HL-60 (cell line): ENCODE measurements at places on chromosomes 11 and 22.

DNA sequence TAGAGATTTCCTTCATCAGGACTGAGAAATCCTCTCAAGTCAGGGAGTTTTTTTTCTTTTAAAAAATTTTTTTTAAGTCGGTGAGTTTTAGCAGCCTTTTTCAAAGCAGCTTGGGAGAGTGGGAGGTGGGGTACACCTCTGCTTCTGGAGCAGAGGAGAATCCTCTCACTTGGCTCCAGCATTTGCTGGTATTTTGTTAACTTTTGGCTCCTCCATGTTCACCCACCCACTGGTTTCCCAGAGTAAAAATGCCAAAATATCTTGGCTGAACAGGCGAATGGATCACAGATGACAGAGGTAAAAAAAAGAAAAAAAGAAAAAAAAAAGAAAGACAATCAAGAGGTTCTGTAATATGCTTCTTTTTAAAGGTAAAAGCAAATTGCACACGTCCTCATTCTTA lies 68.0 kb downstream of the GAB2 start:
- no peak for DNase-seq

GRCh38 chr11:128893578-128894285 lies 2.6 kb downstream of the KCNJ5 start:
- DNase-seq, result no peak

DNA sequence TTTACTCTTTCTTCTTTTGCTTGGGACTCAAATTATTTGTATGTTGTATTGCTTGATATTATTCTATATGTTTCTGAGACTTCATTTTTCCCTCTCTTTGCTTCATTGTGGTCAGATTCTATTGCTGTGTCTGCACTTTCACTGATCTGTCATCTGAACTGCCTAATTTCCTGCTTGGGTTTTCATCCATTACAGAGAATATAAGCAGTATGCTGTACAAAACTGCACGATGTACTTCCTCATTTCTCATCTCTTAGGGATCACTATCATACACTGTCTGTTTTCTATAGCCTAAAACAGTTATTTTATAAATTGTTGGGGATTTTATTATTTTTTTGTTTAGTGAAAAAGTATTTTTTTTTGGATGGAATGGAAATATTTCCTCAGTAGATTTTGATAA lies 736.7 kb upstream of the ANO5 start:
- DNase-seq, result no peak

DNA sequence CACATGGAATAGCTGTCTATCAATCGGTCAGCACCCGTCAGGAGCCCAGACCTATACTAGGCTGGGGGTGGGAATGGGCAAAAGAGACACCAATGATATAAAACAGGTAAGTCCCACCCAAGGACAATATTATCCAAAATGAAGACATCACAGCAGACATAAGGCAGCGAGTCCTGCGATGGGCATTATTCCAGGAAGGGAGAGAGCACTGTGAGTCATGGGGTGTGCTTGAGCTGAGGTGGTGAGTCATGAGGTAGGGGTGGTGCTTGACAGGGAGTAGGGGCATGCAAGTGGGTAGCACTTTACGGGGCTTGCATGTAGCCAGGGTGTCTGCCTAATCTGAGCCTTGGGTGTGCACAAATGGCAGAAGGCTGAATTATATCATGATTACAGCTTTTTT lies 605.0 kb upstream of the CADM1 start:
- no peak for DNase-seq

DNA sequence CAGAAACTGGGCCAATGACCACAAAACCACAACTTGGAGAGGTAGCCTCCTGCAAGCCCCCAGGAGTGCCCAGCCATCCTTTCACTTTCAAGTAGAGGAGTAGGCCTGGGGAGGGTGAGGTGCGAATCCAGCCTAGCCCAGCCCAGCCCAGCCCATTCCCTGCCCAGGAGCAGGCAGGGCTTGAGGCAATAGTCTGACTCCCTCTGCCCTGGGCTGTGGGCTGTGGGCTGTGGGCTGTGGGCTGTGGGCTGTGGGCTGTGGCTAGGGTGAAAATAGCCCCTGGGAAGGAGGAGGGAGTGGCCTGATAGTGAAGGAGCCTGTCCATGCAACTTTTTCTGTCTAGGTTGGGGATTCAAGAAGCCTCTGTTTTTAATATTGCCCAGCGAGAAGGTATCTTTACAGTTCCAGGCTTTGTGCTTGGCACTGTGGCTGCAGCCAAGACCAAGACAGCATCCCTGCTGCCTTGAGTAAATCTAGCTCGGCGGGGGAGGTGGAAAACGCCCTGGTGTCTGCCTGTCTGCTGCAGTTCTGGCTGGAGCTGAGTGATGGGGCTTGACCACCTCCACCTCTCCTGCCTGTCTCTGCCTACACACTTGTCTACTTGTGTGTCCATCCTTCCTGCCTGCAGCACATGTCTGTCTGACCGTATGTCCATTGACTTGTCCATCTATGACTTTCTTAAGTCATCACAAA lies 40.7 kb downstream of the LMO1 start:
- peak; percentile 14 for DNase-seq

DNA sequence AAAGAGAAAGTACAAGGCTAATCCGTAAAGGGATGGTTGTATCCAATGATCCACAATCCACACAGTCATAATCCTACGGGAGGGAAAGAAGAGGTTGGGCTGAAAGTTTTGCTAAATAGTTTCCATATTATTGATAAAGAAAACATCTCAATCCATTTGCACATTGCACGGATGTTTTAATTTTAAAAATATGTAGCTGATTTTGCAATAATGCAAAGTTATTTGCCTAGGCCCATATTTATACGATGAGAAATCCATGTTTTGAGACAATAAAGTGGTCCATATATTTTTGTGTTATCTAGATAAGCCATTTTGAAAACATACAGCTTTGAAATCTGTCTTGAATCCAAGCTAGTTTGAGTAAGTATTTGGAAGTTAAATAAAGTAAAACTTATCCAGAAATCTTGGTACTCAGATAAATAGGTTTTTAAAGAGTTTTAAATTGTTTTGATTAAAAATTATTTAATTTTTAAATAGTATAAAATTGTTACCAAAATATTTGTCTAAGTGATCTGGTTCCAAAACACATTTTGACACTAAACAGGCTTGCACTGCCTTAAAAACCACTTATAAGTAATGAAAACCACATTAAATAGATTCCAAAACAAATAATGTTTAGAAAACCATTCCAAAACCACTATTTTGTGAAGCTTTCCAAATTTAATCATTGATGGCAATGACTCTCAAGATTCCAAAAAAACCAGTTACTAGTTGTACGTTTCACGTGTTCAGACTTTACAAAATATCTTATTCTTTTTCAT lies 38.2 kb upstream of the PAMR1 start:
- DNase-seq, result no peak

DNA sequence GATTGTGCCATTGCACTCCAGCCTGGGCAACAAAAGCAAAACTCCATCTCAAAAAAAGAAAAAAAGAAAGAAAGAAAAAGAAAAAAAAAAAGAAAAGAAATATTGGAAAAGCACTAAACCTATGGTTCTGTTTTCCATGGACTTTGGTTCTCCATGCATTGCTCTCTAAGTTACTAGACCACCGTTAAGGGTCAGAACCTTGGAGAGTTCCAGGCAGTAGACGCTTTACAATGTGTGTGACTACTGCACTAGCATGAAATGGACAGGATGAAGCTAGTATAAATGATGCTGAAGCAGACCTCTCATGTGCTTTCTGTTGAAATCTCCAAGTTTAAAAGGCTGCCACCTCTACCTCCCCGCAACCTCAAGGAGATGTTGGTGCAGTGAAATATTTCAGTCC lies 63.5 kb downstream of the SIK2 start:
- no peak for DNase-seq

GRCh38 chr11:115848611-115849010 lies 344.4 kb upstream of the CADM1 start:
- DNase-seq, result no peak

DNA sequence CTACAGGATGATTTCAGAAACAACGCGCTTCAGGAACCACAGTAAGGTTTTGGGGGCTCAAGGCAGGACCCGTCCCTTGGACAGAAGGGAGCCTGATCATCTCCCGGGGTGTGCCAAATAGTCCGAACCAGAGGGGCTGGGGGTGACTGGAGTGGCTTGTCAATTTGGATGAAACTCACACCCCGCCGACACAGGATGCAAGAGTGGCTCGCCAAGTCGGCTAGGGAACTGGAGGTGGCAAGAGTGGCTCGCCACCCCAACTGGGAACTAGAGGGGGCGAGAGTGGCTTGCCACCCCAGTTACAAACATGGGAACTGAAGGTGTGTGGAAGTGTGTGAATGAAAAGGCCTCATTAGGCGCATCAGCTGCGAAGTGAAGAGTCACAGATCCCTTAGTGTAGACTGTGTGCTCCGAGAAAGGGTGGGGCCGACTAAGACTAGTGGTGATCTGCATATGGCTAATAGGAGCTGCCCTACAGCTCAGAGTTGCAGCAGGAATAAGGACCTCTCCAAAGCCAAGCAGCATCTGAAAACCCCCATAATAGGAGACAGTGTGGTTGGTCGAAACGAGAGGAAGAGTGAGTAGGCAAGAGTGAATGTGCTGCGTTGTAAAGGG lies 26.6 kb upstream of the CPT1A start:
- DNase-seq, result no peak

DNA sequence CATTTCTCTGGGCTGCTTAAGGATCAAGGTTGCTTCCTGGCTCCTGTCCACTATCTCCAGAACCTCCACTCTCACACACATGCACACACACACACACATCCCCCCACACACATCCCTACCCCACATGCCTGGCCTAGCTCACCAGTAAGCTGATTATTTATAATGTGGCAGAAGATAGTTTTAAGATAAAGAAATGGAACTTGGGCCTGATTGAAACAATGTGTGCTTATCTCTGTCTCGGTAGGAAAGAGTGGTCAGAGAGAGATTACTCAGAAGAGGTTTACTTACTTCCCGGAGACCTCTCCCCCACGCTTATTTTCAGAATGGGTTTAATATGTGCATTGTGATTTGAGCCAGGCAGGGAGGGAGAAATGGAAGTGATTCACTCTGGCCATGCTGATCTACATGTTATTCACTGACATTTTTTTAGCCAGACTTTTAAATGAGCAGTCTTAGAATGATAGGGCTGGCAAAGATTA lies 422.4 kb downstream of the TENM4 start:
- no peak for DNase-seq

- no peak for DNase-seq
Measured at GRCh38 chr11:63795066-63795465, 18.2 kb upstream of the SPINDOC start.

GRCh38 chr11:120073196-120073595 lies 64.7 kb downstream of the TRIM29 start:
- DNase-seq, result no peak

- DNase-seq, result no peak
Measured at GRCh38 chr22:17237038-17237668, 17.9 kb upstream of the ADA2 start.

DNA sequence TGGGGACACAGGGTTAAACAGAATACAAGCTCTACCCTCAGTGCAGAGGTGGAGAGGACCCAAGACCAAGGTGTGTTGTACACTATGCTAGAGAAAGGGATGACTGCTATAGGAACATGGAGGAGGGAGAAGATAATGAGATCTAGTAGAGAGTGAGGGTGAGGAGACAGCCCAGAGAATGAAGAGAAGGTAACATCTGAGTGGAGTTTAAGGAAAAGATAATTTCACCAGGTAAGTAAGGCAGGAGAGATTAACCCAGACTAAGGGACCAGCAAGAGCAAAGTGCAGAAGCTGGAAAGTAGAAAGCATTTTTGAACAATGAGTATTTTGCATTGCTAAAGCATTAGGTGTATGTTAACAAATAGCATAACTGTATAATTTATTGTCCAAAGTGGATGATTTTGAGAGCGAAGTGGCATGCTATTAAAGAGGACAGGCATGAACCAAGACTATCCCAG lies 128.8 kb downstream of the RASSF10 start:
- no peak for DNase-seq

DNA sequence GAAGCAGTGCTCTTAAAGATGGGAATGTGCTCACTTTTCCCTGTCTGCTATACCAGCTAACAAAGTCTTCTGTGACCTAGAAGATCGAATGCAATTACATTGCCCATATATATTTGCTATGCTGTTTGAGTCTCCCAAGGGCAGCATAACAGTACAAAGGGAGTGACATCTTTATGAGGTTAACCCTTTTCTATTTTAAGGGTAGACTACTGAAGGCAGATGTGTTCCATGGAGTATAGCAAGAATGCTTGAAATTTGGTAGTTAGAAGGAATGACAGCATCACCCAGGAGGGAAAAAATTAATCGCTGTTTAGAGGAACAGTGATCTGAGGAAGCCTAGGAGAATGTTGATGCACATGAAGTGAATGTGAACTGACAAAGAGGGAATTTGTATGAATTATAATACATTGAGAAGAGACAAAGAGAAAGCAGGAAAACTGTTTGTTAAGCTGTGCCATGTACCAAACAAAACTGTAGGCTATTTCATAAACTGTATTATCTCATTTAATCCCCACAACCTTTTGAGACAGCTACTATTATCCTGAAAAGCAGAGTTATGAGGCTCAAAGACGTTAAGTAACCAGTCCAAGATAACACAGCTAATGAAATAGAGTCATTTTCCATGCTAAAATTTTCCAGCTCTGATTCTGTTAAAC lies 13.0 kb downstream of the MAML2 start:
- DNase-seq, result no peak

DNA sequence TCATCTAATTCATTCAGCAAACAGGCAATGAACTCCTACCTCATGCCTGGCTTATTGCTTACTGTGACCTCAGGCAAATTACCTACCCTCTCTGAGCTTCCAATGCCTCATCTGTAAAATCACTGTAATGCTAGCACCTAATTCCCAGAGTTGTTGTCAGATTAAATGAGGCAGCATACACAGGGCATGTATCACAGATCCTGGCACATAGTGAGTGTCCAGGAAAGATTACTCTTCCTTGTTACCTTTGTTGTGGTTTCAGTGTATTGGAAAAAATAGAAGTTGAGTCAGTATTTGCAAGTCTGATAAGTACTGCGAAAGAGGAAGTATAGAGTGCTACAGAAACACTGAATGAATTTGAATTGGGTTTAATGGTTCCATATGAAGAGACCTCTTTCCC lies 26.4 kb upstream of the LRRC55 start:
- no peak for DNase-seq

- DNase-seq, result no peak
Measured at GRCh38 chr11:113862435-113862834, 12.9 kb downstream of the USP28 start.

GRCh38 chr11:84819128-84819527 lies 808.0 kb downstream of the DLG2 start:
- DNase-seq, result no peak

GRCh38 chr11:96264364-96264763 lies 78.6 kb downstream of the MAML2 start:
- DNase-seq, result no peak

- no peak for DNase-seq
Measured at GRCh38 chr11:122112470-122113365, 3.3 kb downstream of the BLID start.

DNA sequence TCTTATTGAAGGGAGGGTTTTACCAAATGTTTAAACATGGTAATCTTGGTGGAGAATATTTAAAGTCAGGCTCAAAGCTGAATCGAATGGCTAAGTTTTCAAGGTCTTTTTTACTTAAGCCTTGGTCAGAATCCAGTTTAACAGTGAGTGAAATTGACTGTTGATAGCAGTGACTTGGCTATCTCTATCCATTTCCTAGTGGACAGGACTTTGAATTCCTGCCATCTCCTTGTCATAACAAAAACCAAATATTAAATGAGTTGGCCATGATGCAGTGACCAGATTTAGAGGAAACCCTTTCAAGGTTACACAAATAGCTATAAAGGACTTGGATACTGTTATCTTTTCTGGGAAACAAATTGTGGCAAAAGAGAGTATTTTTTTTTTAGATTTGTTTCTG lies 92.0 kb downstream of the JRKL start:
- no peak for DNase-seq

- no peak for DNase-seq
Measured at GRCh38 chr11:10324474-10324873, 19.6 kb downstream of the ADM start.
